Common myeloid progenitor, CD34-positive (primary cell): ENCODE measurements at places on chromosomes 3 and 15.

- peak; percentile 79 for DNase-seq
These were observed 489.2 kb upstream of the UBE2E2 start for GRCh38 chr3:22713936-22714335.

DNA sequence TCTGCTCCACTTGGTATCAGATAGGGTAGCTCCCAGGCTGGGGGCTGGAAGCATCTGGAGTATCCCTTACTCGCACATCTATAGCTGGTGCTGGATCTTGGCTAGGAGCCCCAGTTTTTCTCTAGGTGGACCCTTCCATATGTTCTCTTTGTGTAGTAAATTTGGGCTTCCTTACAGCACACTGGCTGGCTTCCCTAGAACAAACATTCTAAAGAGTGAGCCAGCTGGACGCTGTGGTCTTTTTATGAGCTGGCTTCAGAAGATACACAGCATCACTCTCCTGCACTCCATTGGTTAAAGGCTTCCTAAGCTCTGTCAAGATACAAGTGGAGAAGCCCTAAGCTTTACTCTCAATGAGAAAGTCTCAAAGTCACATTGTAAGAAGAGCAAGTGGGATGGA lies 322.1 kb downstream of the WDR72 start:
- DNase-seq, result no peak

DNA sequence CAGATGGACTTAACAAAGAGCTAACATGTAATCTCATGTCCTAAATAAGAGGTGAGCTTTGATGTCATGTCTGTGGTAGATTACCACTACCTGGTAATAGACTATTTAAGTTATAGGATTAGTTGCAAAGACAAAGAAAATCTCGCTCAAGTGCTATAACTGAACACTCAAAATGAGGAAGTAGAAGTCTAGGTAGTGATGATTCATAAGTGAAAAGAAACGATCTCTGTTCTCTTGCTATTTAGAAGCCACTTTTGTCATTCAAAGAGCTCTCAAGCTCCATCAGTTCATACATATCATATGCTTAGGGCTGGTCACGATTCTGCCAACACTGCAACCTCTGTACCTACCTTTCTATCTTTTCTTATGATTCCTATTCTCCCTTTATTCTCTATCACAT lies 110.9 kb downstream of the EDEM1 start:
- DNase-seq, result peak; percentile 19

GRCh38 chr15:87228460-87228859 lies 1028.1 kb downstream of the NTRK3 start:
- DNase-seq, result no peak

DNA sequence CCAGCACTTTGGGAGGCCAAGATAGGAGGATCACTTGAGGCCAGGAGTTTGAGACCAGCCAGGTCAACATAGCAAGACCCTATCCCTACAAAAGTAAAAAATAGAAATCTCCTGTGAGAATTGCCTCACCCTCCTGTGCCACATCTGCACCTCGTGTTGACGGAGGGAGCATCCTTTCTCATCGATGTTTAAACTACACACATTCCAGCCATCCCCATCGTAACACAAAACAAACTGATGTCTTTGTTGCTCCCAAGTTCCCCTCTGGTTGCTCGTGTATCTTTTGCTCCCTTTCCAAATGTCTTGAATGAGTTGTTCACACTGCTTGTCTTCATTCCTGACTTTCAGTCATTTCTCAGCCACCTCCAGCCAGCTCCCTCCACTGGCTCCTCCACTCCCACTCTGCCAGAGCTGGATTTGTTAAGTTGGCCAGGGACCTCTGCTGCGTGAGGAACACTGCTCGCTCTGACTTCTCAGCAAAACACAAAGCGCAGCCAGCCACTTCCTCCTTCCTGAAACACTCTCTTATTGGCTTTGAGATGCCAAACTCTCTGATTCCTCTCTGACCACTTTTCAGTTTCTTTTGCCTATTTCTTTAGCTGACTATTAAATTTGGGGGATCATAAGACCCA lies 53.6 kb upstream of the ATP13A3 start:
- DNase-seq, result peak; percentile 31

- DNase-seq, result no peak
These were observed 35.5 kb downstream of the MESD start for GRCh38 chr15:80953953-80954778.

- DNase-seq, result no peak
These were observed 1.4 kb downstream of the ANKRD28 start for GRCh38 chr3:15796331-15796730.
